ENCODE measurements at places on chromosomes 7 and 10.

GRCh38 chr7:30852308-30852684, 59.4 kb upstream of the AQP1 start:
- DNase-seq: no peak

DNA sequence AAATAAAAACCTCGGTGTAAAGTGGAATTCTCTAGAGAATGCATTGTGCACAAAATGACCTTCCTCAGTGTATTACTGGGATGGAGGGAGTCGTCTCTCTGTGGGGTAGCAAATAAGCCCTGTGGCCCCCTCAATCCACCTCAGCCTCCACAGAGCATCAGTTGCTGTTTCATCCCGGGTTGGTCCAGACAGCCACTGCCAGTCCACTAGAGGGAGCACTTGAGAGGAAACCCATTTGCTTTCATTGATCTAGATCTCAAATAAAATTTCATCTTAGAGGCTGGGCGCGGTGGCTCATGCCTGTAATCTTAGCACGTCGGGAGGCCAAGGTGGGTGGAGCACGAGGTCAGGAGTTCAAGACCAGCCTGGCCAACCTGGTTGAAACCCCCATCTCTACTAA, 1128.7 kb downstream of the CNTNAP2 start:
- DNase-seq: peak; percentile 65

DNA sequence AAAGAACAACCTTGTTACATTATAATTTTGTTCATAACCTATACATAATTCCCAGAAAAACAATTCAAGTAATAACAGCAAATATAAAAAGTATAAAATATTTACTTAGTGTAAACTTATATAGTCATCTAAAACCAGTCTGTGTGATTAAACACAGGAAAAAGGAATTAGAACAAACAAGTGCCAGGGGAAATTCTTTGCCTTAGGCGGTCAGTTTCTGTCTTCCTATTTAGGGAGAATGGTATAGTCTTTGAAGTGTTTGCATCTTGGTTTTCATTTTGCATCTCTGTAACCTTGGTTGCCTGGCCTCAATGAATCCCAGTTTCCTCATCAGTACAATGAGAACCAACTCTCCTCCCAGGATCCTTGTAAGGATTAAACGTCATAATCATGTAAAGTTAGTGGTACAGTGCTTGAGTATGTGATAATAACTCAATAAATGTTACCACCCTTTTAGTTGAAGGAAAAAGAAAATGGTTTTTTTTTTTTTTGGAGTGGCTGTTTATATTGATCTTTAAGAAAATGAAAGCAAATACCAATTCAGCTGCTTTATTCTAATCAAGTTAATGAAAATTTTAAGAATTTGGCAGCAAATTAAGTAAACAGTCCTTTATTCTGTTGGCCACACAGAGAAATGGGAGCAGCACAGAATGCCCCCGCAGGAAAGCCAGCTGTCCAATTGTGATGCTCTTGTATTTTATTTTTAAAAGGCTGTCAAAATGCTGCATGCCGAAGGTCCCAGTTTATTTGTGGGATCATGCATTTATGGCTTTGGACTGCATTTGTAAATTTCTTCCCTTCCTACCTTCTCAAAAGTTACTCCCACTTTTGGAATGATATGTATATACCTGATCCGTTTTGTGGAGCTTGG, 61.8 kb downstream of the SHH start:
- no peak for DNase-seq

DNA sequence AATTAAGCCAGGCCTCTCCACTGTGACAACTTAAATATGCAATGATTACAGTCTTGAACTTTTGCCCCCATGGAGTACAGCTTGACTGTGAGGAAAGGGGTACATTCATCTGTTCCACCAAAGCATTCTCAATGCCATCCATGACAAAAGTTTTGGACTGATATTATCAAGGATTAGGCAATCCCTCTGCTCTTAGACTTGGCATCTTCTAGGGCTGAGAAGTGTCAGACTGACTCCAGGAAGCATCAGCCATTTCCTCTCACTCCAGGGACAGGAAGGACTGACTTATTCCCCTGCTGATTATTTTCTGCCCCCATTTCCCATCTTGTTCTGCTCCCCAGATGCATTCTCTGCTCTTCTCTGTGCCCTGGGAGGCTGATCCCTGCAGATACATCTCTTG, 69.7 kb downstream of the ZNF365 start:
- DNase-seq: no peak

DNA sequence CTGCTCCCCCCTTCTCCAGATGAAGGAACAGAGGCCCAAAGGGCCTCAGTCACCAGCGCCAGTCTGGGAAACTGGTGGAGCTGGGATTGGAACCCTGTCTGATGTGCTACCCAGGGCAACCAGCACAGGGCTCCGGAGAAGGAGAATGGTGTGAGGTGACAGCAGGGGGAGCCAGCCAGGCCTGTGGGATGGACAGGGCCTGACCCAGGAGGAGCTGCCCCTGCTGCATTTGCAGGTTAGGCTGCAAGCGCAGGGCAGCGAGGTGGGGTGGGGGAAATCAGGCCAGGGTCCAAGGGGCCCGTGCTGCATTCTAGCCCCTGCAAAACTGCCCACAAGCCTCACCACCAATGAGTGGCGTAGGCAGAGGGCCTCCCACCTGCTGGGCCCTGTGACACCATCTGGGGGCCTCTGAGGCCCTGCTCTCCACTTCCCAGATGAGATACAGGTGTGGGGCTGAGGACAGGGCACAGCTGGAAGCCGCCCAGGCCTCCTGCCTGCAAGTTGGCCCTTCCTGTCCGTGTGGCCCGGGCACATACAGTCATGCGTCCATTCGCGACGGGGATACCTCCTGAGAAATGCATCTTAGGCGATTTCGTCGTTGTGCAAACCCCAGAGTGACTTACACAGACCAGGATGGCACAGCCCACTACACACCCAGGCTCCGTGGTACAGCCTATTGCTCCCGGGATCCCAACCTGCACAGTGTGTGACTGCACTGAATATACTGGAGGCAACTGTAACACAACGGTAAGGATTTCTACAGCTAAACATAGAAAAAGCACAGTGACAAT, 45.3 kb downstream of the RASGEF1A start:
- peak; percentile 4 for DNase-seq

GRCh38 chr10:112148331-112148730, 35.2 kb downstream of the GPAM start:
- DNase-seq: no peak

DNA sequence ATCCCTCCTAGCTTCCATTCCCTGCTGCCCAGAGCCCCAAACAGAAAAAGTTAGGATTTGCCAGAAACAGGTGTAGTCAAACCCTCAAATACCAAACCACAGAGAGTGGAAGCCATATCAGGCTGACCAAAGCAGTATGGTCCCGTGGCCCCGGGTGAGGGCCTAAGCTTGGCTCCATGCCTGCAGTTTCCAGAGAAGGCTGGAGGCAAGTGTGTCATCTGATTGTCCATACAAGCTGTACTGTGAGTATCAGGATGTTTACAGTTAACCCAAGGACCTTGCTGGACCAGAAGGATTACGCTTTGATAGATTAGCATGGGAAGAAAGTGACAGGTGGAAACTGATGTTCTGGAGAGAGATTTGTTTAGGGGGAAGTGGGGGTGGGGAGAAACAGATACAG, 96.3 kb downstream of the PRKAG2 start:
- DNase-seq: no peak

- no peak for DNase-seq
Measured at GRCh38 chr7:28550580-28551186, 138.4 kb downstream of the CREB5 start.

DNA sequence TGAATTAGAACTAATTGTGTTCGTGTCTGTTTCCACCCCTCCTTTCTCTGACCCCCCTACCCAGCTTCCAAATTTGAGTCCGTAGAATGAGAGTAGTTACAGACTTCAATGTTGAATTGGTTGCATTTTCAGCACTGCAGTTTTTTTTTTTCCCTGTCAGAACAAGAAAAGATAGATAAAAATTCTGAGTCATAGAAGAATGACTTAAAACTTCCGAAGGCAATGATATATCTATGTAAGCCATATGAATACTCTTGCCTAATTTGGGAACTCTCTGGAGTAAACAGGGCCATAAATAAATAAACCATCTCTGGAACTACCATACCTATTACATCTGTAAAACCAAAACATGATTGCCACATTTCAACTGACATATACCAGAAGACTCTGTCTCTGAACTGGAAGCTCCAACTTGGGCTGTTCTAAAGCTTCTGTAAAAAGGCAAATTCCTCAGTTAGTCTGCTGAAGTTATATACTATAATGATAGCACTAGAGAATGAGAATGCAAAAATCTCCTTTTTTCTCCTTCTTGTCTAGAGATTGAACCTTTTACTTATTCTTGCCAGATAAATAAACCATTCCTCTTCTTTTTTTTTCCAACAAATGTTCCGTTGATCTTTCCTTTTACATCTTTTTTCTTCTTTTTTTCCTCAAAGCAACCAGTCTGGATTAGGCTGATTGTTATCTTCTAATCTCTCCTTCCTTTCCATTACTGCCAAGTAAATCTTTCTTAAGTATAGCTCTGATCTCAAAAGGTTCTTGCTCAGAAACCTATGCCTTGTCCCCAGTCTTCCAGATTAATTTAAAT, 23.5 kb downstream of the VCL start:
- no peak for DNase-seq

GRCh38 chr7:1313613-1314012, 80.9 kb downstream of the UNCX start:
- DNase-seq: no peak

DNA sequence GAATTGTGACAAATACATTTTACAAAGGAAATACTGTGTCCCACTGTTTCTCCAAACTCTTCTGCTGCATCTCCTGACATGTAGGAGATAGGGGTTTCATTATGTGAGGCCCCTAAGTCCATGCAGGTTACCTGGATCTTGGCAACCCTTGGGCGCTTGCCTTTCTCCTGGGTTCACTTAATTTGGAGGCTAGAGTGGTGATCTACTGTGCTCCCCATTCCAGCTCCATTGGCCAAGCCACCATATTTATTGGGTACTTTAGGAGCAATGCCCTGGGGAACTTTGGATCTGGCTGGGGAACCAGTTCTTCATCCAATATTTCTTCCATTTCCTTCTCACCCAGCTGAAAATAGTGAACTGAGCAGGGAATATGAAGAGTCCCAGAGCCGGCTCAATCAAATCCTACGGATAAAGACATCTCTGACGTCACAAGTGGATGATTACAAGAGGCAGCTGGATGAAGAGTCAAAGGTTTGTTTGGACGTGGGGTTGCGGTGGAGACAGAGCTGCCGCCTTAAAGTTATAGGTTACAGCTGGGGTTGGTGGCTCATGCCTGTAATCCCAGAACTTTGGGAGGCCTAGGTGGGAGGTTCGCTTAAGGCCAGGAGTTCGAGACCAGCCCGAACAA, 18.5 kb downstream of the MYH16 start:
- DNase-seq: no peak

- DNase-seq: no peak
Measured at GRCh38 chr7:152362128-152362926, 73.5 kb downstream of the KMT2C start.

DNA sequence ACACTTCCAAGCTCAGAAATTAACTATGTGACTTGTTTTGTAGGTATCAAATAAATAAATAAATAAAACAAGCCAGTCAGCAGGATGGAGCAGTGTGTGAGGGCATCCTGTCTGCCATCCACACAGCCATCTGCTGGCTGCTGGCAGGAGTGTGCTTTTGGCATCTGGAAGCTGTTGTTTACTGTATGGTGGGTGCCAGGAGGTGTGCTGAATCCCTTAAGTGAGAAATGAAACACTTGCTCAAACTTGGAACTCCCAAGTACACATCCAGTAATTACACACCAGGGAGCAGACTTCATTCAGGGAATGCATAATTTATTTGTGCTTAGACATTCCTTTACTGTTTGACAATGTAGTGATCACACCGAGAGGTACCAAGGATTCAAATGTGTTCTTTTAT, 16.9 kb upstream of the TAX1BP1 start:
- no peak for DNase-seq

DNA sequence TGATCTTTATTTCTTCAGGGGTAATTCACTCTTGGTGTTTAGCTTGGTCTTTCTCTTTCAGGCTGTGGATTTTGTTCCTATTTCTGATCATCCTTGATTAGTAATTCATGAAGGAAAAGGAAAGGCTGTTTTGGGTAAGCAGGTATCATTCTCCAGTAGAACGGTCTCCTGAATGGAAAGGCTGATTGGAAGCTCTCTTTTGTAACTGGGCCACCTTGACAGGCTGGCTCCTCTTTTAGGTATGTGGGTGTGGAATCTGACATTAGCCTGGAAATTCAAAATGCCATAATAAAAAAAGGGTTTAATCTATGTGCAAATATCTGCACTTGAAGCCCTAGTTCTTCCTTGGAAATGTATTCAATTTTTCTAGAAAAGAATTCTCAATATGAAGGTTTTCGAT, 18.9 kb downstream of the TAS2R39 start:
- DNase-seq: no peak

DNA sequence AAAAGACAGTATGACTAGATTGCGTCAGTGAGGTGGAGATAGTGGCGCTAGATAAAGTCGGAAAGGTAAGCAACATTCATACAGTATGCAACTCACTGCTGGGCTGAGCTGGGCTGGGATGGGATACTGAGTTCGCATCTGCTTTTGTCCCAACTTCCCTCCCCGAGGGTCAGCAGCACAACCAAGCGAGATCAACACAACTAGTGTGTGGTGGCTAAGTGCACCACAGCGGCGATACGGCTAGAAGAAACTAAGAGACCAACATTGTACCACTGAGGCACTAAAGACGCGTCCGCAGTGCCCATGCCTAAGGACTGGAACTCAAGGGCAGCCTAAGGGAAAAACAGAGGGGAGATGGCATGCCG, 467 bp downstream of the EXOSC1 start:
- no peak for DNase-seq

DNA sequence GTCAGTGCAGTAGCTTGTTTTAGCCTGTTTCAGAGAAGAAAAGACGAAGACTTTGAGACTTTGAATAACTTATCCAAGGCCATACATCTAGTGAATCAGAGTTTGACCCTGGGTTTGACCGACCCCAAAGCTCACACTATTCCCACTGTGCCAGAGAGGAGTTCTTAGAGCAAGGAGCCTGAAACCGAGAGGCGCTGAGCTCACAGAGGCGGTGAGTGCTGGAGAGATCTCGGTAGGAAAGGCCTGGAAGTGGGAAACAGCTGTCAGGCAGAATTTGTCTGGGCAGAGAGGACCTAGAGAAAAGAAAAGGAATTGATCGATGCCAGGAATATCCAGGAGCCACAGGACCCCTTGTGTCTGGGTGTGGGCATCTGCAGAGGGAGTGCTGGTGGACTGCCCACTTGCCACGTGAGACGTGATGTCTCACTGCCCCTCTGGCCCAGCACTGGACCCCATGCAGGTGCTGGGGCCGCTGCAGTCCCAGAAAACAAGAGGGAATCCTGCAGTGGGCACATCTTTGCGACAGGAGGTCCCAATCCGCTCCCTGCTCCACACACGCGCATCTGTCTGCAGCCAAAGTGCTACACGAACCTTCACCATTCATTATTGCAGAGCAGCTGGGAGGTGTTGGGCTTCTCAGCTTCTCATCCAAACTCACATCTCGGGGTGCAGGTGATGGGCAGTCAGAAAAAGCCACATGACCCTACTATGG, 6.2 kb downstream of the CALML3 start:
- no peak for DNase-seq

DNA sequence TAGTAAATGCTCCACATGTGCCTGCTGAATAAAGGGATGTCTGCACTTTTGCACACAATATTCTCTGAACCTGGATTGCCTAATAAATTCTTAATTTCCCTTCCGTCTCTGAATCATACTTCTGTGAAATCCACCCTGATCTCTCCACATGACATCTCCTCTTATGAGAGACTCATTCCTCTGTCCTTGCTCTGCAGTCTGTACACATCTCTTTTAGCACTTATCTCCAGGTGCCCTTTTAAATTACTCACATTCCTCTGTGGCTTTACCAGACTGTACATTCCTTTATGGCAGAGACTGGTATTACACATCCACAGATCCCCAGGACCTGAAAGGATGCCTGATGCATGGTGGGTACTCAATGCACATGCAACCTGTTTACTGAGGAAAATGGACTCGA, 527.6 kb downstream of the PHTF2 start:
- no peak for DNase-seq

- no peak for DNase-seq
Measured at GRCh38 chr7:93238748-93239147, 6.6 kb downstream of the VPS50 start.

All from HAP-1 (cell line).